ENCODE measurements at places on chromosomes 7 and 10. TPM values are rescaled to one million over a fixed set of nuclear protein-coding genes. Genes with fewer than 3 reads are reported as not detected.

ACSL5 gene
- 50.3 TPM for total RNA-seq

PPIF gene
- total RNA-seq: 163 TPM

MACROH2A2 gene
- 3.9 TPM for total RNA-seq

ZNF655 gene
- total RNA-seq: 58.9 TPM

ZNF789 gene
- total RNA-seq: 14.8 TPM

HIPK2 gene
- total RNA-seq: 16.1 TPM
